ENCODE measurements at places on chromosomes 4 and X.

DNA sequence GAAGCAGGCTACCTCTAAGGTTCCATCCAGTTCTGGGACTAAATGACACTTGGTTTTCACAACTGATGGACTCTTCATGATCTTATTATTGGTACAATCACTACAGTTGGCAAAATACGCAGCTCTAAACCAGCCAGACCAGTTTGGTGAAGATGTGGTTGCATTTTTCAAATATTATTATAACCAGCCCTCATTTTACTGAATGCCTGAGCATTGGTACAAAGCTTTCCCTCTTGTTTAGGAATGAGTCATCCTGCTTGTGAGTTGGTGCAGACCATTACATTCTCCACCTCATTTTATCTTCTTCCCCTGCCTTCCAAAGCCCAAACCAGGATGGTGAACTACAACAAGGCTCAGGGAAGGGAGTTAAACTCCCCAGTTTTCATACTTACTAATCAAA is 223.1 kb downstream of the KDR start:
- no peak for DNase-seq

DNA sequence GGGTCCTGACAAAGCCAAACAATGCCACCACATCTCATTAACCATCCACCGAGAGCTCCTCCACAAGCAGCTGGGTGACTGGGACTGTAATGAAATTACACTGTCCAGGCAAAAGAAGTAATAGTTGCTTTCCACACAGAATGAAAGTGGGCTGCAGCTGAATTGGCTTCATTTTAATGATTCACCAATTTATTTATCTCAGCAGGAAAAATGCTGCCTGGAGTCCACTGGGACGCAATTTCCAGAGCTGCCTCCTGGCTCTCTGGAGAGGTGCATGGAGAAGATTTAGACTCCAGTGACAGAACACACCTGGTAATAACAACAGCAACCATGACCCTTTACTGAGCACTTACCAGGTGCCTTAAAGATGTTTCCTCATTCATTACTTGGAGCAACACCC is 226.7 kb downstream of the LDB2 start:
- DNase-seq: no peak

DNA sequence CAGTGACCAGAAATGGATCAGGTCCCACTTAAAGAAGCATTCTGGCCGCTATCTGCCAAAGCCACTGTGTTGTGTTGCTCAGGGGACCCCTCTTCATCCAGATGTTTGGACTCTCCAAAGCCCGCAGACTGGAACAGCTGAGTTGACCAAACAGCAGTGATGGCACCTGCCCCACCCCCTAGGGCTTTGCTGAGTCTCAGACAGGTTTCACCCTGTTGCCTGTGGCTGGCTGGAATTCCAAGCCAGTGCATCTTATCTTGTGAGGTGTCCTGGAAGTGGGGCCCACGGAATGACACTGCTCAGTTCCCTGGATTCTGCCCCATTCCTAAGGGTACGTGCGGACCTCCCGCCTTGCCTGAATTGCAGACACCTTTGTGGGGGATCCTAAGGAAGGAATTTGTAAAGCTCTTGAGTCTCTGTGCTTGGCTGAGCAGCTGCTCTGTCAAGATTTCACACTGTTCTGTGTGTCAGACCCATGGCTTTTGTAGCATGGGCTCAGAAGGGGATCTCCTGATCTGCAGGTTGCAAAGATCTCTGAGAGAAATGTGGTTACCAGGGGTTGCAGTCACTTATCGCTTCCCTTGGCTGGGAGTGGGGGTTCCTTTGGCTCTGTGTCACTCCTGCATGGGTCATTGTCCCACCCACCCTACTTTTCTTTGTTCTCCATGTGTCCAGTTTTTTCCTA is 1707.9 kb upstream of the PCDH10 start:
- DNase-seq: no peak

GRCh38 chrX:15939737-15940136 is 85.1 kb upstream of the AP1S2 start:
- no peak for DNase-seq

DNA sequence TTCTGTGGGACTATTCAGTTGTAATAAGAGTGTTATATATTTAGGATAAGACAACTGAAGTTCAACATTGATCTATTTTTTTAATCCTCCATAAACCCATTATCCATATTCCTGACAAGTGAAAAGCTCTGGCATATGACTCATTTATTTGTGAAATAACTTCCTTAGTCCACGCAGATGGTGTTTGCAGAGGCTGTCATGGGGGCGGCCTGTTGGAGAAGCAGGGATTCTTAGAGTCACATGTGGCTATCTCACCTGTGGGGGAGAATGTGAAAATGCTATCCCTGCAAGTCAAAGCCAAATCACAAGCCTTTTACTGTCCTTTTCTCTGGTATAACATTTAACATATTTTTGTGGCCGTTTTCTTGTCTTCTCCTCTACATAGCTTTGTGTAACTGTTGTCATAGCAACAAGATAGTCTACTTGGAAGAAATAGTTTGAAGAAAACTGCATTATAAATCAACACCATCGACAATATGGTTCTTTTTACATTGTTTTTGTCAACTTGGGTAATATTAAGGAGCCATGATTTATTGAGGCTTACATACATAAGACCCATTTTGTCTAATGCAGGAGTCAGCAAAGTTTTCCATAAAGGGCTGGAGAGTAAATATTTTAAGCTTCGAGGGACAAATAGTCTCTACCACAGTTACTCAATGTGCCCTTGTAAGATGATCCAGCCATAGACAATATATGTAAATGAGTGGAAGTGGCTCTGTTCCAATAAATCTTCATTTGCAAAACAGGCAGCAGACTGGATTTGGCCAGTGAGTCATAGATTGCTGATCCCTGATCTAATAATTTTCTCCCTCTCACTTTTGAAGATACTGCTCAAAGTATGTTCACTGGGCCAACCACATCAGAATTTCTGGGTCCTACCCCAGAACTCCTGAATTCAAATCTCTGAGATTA is 395.0 kb downstream of the DTHD1 start:
- no peak for DNase-seq

DNA sequence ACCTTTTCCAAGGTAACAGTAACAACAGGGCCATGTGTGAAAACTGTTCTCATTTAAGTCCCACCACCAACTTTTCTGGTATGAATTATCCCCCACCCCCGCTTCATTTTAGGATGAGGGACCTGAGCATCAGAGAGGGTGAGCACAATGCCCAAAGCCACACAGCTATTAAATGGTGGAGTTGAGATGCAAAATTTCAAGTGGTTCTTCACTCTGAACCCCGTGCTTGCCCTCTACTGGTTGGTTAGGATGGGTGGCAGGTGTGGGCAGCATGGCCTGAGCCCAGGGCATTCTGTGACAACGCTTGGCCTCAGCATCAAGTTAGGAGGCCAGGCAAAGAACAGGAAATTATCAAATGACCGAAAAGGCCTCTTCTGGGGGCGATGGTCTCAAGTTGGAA is 33.5 kb downstream of the MED28 start:
- no peak for DNase-seq

GRCh38 chrX:28170713-28171112 is 189.5 kb upstream of the DCAF8L1 start:
- DNase-seq: no peak

DNA sequence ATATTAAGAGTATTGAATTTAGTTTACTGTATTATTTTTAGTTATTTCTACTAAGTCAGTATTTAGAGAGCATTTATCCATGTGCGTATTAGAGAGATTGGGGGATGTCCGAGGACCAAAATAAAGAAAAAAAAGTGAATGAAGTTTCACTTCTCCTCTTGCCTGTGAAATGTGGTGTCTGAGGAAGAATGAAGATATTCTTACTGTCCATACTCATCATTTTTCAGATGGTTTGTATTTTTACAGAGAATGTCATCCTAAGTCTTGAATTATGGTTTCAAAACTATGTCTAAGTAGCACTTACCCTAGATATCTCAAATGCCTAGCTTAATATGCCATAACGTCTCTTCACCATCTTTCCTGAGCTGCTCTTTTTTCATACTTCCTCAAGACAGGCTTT is 854.3 kb downstream of the C4orf33 start:
- no peak for DNase-seq

GRCh38 chr4:107734120-107734519 is 14.1 kb upstream of the PAPSS1 start:
- no peak for DNase-seq

- no peak for DNase-seq
Observed at GRCh38 chrX:53356186-53356585, 66.3 kb downstream of the SMC1A start.

DNA sequence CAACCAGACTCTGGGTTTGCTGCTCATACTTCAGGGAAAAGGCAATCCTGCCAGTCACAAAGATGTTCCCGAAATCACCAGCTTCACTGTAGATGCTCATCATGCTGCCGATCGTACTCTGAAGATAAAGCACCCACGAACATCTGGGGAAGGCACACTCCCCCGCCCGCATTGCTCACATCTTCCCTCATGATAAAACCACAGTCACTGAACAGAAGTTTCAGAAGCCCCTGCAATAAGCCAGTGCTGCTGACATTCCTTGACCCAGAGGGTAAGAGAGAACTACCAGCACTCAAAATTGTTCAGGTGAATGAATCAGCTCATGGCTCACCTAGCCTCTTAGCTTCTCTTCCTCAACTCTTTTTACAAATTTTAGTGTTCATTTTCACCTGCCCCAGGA is 43.1 kb downstream of the SRPX2 start:
- DNase-seq: no peak

DNA sequence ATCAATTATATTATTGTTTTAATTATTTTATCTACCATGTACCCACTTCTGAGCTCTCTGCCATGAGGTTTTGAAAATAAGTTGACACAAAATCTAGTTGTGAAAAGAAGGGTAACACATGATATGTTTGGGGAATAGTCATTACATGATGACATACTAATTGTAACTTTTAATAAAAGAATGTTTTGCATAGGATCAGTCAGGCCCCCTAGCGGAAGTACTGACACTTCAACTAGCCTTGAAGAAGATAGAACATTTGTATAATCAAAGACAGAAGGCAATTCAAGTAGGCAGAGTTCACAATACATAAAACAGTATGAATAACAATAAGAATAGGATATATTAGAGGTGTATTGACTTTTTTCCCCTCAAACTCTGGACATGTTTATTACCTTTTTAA is 1191.0 kb upstream of the AGA start:
- no peak for DNase-seq

Measured in liver (tissue), 10 donors.